GM04504 (cell line): ENCODE measurements at places on chromosomes 1 and 21.

DNA sequence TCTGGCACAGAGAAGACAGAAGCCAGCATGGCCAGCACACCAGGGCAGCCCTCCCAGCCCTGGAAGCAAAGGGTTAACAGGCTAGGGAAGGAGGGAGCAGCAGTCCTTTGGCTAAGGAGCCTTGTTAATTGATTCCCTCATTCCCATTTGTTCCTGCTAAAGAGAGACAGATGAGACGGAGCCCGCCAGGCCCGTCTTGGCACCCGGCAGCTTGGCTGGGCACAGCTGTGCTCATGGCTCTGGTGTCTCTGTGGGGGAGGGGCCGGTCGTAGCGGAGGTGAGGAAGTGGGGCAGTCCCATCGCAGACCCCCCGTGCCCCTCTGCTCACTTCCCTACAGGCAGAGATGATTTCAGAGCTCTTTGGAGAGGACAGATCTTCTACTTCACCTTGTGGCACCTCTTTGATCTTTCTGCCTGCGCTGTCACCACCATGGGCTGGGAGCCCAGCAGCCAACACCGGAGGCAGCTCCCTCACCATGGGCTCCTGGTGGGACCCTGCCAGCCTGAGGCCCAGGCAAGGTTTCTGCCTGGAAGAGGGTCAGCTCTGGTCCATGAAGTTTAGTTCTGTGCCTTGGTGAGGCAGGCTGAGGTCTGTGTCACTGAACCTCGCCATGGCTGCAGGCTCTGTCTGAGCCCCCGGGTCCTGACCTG, 38.0 kb downstream of the FOXO6 start:
- DNase-seq: no peak

- DNase-seq: no peak
Observed at GRCh38 chr1:29860056-29860455, 623.7 kb downstream of the PTPRU start.

DNA sequence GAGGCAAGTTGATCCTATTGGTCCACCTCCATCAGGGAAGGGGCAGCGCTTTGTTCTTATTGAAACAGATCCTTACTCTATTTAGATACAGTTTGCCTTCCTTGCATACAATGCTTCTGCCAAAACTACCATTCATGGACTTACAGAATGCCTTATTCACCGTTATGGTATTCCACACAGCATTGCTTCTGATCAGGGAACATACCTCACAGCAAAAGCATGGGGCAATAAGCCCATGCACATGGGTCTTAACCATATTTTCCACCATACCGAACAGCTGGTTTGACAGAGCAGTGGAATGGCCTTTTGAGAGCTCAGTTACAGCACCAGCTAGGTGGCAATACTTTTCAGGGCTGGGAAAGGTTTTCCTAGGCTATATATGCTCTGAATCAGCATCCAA, 544.8 kb upstream of the ADGRL4 start:
- no peak for DNase-seq

- DNase-seq: no peak
Observed at GRCh38 chr21:16538936-16539440, 809.2 kb downstream of the USP25 start.
